Stimulated activated naive CD8-positive, alpha-beta T cell treated with anti-CD3 and anti-CD28 coated beads, Interleukin-15, amount 100 ng/mL, for 72 hours (primary cell): ENCODE measurements at places on chromosomes 13 and 19.

GRCh38 chr13:98174307-98174706 lies 2.8 kb downstream of the RNF113B start:
- DNase-seq = no peak

DNA sequence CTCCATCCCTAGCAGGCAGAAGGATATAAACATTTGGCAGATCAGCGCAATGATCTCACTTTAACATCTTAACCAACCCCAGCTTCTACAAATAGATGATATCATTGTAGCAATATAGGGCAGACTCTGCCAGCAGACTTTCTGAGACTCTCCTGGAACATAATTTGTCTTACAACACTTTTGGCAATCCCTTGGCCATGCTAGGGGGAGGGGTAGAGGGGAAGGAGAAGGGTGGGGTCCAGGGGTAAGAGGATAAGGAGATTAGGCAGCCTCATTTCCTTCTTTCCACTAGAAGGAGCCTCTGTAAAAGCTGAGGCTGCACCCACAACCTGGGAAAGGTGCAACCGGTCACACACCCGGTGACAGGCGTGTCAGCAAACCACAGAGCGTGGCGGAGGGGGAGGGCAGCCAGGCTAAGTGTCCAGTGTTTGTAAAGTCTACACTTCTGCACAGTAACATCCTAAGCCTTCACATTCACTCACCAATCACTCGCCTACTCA lies 8.7 kb upstream of the UBAC2 start:
- DNase-seq = no peak

DNA sequence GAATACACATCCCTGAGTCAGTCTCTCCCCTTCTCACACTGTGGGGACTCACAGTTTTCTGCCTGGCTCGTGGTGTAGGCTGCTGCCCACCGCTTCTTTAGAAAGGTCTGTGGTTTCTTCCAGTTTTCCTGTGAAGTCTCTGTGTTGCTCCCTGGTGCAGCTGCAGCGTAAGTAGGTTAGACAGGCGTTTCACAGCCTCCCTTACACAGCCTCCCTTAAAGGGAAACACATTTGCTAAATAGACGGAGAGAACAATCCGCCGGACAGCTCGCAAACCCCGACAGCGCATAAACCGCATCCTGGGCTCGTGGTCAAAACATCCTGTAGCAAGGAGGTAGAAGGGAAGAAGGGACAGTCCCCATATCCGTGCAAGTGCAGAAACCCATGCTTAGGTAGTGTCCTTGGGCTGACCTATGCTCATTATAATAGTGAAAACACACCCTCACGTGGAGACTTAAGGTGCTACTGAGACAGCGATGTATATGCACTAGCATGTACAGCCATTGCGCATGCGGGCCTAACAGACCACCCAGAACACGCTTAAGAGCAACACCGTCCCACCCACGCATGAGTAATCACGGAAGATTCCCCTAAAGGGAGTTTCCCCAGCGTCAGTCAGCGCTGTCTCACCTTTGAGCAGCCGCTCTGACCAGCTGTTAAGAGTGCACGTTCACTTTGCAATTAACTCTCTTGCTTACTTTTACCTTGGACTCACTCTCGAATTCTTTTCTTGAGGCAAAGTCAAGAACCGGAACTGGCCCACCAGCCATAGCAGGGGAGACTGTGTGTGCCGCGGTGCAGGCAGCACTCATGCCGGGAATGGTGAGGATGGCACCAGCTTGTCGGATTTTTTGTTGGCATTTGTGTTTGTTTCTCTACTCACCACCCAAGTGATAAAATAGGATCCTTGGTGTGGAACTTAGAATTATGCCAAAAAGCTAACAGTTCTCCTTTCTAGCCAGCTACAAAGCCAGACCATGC lies 16.6 kb downstream of the SIGLEC8 start:
- DNase-seq = peak; percentile 95

- DNase-seq = no peak
These were observed at the start of gene SPRED3 for GRCh38 chr19:38388349-38389100. Gene SPRED3, plus strand, starts transcription at chr19:38388697. Its CDS starts 1,606 bp downstream, at chr19:38390303.

GRCh38 chr19:44943801-44944249 lies 1.8 kb downstream of the APOC4 start:
- no peak for DNase-seq

DNA sequence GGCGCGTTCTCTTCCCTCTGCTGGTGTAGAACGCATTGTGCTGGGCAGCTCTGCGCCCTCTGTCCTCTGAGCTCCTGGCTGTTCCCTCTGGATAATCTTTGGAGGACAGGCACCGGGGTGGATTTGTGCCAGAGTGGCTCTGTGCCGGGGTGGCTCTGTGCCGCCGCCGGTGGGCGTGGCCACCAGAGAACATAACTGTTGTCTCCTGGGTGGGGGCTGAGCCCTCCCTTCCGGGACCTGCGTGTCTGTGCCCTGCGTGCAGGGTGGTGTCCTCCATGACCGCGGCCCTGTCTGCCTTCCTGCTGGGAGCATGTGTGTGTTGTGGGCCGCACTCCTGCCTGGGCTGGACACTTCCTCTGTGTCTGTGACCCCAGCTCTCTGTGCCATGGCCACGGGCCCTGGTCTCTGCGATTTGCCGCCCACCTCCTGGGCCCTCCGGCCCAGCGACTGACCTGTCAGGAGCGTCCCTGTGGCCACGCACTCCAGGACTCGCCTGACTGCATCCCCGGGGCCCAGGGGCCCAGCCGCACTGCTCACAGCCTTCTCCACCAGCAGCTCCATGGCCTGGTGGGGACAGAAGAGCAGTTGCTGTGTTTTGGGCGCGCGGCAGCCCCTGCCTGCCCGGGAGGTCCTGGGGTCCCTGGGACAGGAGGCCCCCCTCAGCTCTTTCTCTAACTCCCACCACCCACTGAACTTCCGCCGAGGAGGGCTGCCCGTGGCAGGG lies 22.4 kb upstream of the MATK start:
- no peak for DNase-seq

- no peak for DNase-seq
These were observed 620 bp downstream of the CRTC1 start for GRCh38 chr19:18683958-18684641.

DNA sequence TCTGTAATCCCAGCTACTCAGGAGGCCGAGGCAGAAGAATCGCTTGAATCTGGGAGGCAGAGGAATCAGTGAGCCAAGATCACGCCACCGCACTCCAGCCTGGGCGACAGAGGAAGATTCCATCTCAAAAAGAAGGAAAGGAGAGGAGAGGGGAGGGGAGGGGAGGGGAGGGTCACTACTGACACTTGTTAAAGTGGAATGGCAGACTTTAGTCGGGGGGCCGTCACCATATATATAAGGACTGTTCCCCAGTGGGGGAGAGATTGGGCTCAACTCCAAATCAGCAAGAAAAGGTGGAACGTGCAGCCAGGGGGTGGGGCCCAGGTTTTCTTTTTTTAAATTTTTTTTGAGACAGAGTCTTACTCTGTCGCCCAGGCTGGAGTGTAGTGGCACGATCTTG lies 26.2 kb downstream of the TPT1 start:
- no peak for DNase-seq

GRCh38 chr13:75173457-75174356 lies 308.3 kb downstream of the TBC1D4 start:
- DNase-seq = no peak

DNA sequence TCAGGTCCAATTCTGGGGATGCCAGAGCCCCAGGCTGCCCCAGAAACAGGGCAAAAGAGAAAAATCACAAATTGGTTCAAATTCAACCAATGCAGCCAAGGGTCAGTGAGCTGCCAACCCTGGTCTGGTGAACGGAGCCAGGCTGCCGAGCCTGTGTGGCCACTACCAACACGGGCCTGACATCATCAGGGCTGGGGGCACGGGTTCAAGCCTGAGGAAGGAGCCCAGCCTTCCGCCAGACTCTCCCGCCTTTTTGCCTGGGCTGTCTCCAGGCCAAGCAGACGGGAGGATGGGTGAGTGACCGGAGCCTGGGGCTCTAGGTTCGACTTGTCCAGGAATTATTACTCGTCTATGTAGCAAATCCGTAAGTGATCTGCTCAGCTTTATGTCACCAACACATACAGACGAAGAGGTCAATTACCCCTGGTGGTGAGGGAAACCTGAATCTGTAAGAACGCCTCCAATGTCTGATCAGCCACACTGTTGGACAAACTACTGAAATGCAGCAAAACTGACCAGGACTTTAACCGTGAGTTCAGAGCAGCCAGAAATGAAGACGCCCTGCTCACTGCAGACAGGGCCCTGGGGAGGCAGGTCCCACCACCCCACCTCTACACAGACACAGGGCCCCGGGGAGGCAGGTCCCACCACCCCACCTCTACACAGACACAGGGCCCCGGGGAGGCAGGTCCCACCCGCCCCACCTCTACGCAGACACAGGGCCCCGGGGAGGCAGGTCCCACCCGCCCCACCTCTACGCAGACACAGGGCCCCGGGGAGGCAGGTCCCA lies 31.8 kb downstream of the RAB20 start:
- no peak for DNase-seq

DNA sequence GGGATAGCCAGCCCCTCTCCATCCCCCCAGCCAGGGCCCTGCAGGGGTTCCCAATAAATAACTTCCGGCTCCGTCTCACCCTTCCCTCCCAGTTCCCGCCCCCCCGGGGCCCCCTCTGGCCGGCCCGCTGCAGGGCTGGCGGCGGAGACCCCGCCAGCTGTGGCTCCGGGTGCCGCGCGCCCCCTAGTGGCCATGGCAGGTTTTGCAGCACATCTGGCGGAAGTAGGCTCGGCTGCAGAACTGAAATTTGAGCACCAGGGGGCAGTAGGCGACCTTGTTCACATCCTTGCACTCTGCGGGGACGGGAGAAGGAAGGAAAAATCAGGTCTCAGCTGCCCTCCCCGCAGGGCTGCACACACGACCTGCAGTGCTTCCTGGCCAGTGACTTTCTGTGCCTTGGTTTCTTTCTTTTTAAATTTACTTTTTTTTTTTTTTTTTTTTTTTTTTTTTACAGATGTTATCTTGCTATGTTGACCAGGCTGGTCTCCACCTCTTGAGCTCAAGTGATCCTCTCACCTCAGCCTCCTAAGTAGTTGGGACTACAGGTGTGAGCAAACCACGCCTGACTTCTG lies 3.6 kb upstream of the MYO1F start:
- DNase-seq = peak; percentile 86

GRCh38 chr13:91563799-91564198 lies 165.4 kb downstream of the GPC5 start:
- no peak for DNase-seq

DNA sequence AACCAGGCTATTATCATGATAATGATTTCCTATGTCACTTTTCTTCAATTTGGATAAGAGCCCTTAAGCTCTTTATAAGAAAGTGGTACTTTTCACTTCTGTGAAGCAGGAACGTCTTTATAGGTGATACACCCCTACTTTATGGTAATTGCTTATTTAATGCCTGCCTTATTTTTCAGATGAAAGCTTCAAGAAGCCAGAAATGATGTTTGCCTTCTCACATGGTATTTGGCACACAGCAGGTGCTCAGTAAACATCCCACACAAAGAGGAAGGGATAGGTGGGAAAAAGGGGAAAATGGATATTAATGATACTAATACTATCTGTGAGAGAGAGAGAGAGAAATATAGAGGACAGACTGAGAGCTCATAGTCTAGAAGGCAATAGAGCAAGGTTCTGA lies 29.0 kb upstream of the WASF3 start:
- DNase-seq = no peak

DNA sequence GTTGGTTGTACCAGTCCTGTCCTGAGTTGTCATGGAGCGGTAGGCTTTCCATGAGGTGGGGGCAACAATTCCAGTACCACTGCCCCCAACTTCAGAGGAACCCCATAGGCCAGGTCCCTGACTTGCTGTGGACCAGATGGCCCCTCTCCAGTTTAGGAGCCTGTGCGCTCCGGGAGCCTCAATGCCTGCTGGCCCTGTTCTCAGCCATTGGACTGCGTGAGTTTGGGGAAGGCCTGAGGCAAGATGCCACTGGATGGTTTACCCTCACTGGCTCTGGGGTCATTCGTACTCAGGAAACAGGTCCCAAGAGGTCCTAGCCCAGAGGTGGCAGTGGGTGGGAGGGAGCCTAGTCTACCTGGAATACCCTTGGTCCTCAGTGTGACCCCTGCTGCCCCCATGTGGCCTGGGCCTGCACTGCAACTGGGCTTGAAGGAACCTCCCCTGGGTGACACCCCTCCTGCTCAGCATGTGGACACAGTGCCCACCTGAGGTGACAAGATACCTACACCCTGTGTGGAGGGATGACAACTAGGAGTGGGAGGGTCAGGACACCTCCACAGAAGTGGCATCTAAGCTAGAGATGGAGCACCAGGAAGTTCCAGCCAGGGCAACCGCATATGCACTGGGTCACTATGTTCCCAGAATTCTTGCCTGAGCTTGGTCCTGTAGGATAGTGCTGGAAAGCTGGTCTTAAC lies 6.0 kb upstream of the PRR19 start:
- peak; percentile 86 for DNase-seq

DNA sequence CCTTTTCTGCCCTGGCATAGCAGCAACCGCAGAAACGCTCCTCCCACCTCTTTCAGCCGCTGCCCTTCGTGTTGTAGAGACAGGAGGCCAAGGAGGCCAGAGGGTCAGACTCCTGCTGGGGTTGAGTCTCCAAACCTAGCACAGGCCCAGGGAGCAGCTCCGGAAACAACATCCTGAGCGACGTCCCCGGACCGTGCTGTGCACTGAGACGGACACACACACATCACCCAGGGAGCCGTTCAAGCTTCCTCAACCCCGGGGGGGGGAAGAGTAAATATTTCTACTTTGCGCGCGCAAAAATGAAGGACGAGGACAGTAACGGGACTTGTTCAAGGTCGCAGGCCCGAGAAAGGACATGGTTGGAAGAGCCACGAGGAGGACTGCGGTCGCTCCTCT lies 657 bp downstream of the ZNF550 start:
- DNase-seq = peak; percentile 25

- DNase-seq = no peak
These were observed 46.2 kb downstream of the ZNF557 start for GRCh38 chr19:7115721-7116120.

DNA sequence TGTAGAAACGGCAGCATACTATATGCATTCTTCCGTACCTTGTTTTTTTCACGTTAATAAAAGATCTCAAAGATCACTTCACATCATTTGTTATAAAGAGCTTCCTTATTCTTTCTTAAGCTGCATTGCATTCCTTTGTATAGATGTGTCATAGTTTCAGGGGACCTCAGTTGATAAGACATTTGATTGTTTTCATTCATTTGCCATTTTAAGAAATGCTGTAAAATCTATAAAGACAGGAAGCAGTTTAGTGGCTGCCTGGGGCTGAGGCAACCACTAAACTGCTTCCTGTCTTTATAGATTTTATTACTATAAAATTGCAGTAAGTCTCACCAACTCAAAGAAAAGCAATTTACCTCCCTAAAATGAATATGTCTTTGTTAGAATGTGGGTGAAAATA lies 59.4 kb downstream of the ZDHHC20 start:
- DNase-seq = no peak

- DNase-seq = no peak
These were observed 113.2 kb upstream of the SOX21 start for GRCh38 chr13:94825507-94825906.

- peak; percentile 33 for DNase-seq
These were observed 25.5 kb upstream of the MCF2L start for GRCh38 chr13:112943309-112944125.
